ENCODE measurements at places on chromosomes 5 and 9. TPM values are rescaled to one million over a fixed set of nuclear protein-coding genes. Genes with fewer than 3 reads are reported as not detected.

Gene MCIDAS
- total RNA-seq: not detected

Gene RABEPK
- total RNA-seq: 35.3 TPM

Gene SLCO6A1
- not detected for total RNA-seq

Gene CKMT2
- 25.2 TPM for total RNA-seq

Gene IRX1
- total RNA-seq: not detected

Gene DND1
- total RNA-seq: 0.33 TPM

Gene PKD2L2
- not detected for total RNA-seq

Gene RNF224
- total RNA-seq: not detected

Gene CAVIN4
- 1.6 TPM for total RNA-seq

Gene IL7R
- total RNA-seq: 4.9 TPM

Gene COL15A1
- 104 TPM for total RNA-seq

Gene PCDHA12
- 0.11 TPM for total RNA-seq

Gene FOXD4L4
- 0.22 TPM for total RNA-seq

Gene EQTN
- total RNA-seq: not detected

Gene ADCY2
- total RNA-seq: under 0.01 TPM

Gene PCDHGA1
- 0.62 TPM for total RNA-seq

Gene EIF4EBP3
- 0.77 TPM for total RNA-seq

Gene ANKRD55
- not detected for total RNA-seq

Gene S100Z
- total RNA-seq: not detected

Gene DMRT3
- total RNA-seq: not detected

Gene BAAT
- under 0.01 TPM for total RNA-seq

Gene MRPS30
- 85.7 TPM for total RNA-seq

Gene ADGRV1
- 0.25 TPM for total RNA-seq

Gene TLE4
- 9.7 TPM for total RNA-seq

Gene PFN3
- not detected for total RNA-seq

Gene BARHL1
- total RNA-seq: not detected

Gene SLC36A3
- not detected for total RNA-seq

Gene BTNL8
- total RNA-seq: not detected

Gene ADAMTS16
- total RNA-seq: 0.77 TPM

Gene DOK3
- 0.62 TPM for total RNA-seq

Gene NEUROG1
- total RNA-seq: not detected

Gene PCSK5
- total RNA-seq: 6.4 TPM

Gene RASGEF1C
- not detected for total RNA-seq

Gene GABRA6
- total RNA-seq: not detected

Gene BRINP1
- 2.3 TPM for total RNA-seq

Gene IRX4
- not detected for total RNA-seq

Gene ANKRD20A1
- 0.12 TPM for total RNA-seq

Gene SMIM27
- total RNA-seq: 6.1 TPM

Gene SYK
- not detected for total RNA-seq

Gene SMARCA2
- 61.6 TPM for total RNA-seq

Gene CAMK2A
- 1.8 TPM for total RNA-seq

Gene TMEM215
- total RNA-seq: not detected

Gene GPRIN1
- 9.8 TPM for total RNA-seq

Gene C9orf153
- total RNA-seq: 0.25 TPM

Gene PCDHB8
- 0.11 TPM for total RNA-seq

Gene ACOT12
- 0.37 TPM for total RNA-seq

Gene NMRK1
- 17.5 TPM for total RNA-seq
